MM.1S (cell line): ENCODE measurements at places on chromosomes 7 and 10.

DNA sequence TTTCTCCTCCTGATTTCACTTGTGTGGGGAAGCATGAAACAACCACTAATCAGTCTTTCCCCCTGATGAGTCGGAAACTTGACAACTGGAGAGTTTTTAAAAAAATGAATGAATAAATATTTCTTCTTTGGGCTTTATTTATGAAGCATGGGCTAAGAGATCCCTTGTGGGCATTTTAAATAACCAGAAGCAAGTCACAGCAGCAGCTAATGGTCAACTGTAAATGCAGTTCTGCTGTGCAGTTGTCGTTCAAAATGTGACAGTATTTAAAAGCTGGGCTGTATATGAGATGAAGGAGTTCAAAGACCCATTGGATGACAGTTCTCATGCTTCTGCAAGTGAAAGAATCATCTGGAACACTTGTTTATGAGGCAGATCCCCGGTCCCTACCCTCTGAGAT is 54.1 kb downstream of the STEAP1B start:
- no peak for DNase-seq

DNA sequence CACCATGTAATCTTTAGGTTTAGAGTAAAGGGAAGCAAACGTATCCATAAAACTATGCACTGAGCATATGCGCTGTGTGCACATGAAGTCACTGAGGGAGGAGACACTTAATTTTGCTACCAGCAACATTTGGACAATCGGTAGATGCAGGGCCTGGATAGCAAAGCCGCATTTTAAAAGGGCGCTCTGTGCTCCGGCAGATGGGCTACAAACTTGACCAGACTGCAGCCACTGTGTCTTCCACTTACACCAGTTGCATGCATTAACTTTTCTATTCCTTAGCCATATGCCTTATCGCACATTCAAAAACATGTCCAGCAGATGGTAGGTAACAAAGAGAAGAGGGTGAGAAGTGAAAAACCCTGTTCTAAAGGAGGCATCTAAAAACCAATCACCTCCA is 18.3 kb downstream of the FAM171A1 start:
- no peak for DNase-seq

DNA sequence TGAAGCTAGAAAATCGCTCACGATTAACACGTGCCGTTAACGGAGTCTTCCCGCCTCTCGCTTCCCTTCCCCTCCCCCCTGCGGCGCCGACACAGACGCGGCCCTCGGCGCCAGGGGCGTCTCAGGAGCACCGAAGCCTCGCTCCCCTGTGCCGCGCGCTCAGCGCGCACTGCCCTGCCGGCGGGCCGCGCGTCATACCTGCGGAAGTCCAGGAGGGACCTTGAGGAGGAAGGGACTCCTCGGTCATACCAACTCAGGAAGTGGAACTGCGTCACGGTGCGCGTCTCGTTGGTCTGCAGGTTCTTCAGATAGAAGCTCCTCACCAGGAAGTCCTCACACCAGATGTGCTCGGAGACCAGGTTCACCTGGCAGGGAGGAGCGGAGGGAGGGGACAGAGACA is 239.6 kb downstream of the DNAJB6 start:
- no peak for DNase-seq

DNA sequence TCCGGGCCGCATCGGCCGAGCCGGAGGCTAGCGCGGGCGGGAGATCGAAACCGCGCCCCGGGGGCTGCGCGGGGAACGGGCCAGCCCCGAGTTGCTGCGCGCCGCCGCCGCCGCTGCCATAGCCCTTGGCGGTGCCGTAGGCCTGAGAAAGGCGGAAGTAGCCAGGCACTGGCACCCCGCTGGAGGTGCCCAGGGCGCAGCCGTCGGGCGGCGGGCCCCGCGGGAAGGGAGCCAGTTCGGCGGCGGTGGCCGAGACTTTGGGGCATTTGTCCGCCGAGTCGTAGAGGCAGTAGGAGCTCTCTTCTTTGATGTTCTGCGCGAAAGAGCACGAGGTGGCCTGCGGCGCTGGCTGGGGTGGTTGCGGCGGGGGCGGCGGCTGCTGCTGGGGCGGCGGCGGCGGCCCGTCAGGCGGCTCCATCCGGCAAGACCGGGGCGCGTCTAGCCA is 587 bp downstream of the HOXA10 start:
- no peak for DNase-seq

GRCh38 chr10:308101-308500 is 172.8 kb downstream of the ZMYND11 start:
- DNase-seq, result no peak

- DNase-seq, result no peak
Measured at GRCh38 chr10:50585921-50586739, 37.6 kb downstream of the SGMS1 start.

DNA sequence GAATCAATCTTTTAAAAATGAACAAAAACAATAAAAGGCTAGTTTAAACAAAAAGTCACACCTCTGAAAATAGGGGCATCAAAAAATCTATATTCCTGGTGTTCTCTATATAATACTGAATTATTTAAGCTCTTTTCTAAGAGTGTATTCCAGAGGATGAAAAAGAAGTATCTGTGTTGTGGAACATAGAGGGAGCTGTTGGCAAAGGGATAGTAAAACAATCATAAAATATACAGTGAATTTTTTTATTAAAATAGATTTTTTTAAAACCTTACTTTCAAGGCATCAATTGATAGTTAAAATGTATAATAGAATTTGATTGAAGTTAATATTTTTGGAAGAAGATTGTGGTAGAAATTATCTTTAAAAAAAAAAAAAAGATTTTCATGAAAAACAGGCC is 1409.1 kb upstream of the CELF2 start:
- no peak for DNase-seq

DNA sequence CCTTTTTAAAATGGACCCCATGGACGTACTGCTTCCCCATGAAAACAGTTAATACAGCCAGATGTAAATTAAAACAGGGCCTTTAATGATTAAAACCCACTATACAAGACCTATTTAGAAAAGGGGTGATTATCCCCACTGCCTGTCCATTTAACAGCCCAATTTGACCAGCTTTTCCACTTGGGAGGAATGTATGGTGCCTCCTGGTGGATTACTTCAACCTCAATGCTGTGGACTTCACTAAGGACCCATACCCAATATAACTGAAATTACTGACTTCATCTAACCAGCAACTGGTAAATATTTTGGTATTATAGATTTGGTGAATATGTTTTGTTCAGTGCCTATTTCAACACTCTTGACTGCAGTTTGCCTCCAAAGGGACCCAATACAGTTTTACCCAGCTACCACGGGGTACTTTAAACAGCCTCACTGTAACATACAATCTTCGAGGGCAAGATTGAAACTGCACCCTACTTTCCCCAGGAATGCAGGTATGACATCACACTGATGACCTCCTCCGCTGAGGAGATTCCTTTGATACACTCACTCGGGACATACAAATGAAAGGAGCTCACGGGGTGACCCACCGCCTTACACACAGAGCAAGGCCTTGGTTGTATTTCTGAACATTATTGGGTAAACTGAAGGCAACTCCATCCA is 192.8 kb downstream of the DNAJC1 start:
- no peak for DNase-seq

GRCh38 chr10:13298748-13299436 is 972 bp downstream of the PHYH start:
- DNase-seq, result no peak

DNA sequence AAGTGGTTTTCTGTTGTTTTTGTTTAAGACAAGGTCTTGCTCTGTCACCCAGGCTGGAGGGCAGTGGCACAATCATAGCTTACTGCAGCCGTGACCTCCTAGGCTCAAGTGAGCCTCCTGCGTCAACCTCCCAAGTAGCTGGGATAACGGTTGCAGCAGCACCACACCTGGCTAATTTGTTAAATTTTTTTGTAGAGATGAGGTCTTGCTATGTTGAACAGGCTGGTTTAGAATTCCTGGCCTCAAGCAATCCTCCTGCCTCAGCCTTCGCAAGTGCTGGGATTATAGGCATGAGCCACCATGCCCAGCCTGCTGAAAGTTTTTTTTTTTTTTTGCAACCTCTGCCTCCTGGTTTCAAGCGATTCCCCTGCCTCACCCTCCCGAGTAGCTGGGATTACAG is 31.1 kb downstream of the PROSER2 start:
- no peak for DNase-seq

- DNase-seq, result no peak
Measured at GRCh38 chr7:110800984-110801383, 289.9 kb upstream of the LRRN3 start.

GRCh38 chr10:92656266-92656961 is 33.3 kb upstream of the HHEX start:
- no peak for DNase-seq

DNA sequence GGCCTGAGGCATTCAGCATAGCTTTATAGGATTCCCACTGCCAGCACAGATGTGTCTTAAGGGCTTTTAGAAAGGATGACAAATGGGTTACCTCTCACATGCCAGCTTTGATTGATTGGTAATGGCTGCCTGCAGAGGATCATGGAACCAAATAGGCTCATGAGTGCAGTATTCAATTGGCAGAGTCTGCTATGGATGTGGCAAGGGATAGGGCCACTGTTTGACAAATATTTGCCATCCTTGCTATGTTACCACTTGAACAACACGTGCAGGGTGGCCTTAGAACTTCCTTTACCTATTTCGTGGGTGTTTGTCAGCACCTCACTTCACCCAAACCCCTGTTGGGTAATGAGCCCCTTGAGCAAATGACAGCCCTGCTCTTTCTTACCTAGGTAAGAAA is 139.2 kb downstream of the C10orf105 start:
- DNase-seq, result no peak

DNA sequence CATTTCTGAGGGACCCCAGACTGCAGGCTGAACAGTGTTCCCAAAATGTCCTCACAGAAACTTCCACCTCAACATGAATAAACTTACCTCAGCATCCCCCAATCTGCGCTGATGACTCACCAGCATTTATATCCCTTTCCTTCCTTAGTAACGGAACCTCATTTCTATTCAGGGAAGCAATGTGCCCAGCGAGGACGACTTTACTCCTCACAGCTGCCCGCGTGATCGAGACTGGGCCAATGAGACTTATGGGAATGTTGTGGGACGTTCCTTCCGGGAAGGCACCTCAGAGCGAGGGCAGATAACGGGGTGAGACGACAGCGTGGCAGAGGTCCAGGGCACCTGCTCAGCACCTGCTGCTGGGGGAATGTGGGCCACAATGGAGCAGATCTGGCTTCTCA is 73.1 kb upstream of the CAMK2B start:
- DNase-seq, result no peak

DNA sequence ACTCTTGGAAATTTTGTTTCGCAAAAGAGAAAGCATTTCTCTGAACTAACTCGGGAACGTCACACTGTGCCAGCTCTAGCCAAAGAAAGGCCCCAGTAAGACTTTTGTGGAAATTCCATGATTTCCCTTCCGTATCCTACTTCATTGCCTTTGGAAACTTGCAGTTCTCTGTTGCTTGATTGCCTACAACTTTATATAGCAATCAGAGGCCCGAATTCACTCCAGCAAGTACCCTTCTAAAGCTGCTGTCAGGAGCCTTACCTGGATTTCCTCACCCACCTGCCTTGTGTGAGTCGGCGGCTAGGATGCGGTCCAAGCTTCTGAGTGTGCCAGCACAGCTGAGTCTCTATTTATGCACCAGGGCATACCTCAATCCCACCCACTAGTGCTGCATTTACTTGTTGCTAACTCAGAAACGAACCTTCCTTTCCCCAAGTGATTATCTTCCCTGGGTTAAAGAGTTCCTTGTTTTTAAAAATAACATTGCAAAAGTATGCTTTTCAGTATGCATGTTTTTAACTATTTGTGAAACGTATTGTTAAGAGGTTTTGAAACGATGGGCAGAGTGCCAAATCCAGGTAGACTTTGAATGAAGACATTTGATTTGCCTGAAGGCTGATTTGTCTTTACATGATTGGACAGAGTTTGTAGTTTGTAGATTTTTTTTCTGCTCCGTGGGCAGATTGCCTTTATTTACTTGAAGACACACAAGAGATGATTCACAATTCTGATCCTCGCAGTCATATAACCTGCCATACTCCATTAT is at the start of gene AGR2:
Gene AGR2, minus strand, starts transcription at position 326 of the 766 bp plus-strand sequence. CDS start 3,203 bp downstream, outside the sequence.
- DNase-seq, result no peak

GRCh38 chr7:43298617-43299016 is 186.2 kb downstream of the HECW1 start:
- no peak for DNase-seq

DNA sequence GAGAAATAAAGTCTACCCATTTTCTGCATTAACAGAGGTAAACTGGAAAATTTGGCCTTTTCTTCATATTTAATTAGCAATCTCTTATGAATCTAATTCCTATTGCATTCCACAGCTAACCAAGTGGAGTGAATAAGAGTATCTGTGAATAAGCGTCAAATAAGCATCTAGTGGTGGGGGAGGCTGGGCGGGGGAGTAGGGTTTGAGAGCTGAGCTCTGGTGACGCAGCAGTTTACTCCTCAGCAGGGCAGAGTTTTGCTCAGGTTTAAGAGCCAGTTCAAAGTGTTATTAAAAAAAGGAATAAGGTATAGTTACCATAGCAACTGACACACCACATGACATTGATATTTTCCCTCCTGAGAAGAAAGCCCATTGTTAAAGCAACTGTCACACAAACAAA is 1346.8 kb upstream of the CELF2 start:
- DNase-seq, result no peak

DNA sequence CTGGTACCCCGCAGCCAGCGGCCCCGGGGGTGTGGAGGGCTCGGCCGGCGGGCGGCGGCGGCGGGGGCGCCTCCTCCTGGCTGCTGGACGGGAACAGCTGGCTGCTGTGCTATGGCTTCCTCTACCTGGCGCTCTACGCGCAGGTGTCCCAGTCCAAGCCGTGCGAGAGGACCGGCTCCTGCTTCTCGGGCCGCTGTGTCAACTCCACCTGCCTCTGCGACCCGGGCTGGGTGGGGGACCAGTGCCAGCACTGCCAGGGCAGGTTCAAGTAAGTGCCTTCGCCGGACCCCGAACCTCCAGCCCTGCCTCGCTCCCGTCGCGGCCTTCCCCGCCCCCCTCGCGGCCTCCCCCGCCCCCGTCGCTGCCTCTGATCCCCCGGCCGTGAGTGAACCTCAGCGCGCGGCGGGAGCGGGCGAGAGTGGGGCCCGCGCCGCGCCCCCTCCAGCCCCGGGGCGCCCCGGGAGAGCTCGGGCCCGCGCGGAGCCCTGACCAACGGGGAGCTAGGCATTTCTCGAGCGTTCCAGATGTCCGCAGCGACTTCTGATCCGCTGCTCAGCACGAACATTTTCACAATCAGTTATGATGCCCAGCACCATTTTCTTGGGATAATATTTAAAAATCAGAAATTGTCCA is 727 bp downstream of the ATRNL1 start:
- peak; percentile 67 for DNase-seq

- peak; percentile 89 for DNase-seq
Measured at GRCh38 chr7:23546897-23547572, 15.3 kb upstream of the TRA2A start.

DNA sequence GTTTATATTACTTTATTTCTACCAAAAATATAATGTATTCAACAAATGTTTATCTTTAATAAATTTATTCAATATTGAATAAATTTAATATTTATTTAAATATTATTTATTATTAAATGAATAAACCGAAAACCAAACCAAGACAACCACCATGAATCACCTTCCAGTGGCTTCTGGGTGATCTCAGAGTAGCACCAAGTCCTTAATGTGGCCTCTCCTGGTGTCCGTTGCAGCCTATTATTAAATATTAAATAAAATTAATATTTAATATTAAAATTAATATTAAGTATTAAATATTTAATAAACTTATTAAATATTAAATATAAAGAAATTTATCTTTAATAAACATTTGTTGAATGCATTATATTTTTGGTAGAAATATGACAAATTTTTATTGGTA is 143.3 kb upstream of the PLPP4 start:
- no peak for DNase-seq

GRCh38 chr10:61285749-61286148 is 167.4 kb downstream of the TMEM26 start:
- no peak for DNase-seq

GRCh38 chr7:39304178-39304577 is 262.0 kb upstream of the YAE1 start:
- no peak for DNase-seq
